ENCODE measurements at places on chromosomes 12 and 14.

DNA sequence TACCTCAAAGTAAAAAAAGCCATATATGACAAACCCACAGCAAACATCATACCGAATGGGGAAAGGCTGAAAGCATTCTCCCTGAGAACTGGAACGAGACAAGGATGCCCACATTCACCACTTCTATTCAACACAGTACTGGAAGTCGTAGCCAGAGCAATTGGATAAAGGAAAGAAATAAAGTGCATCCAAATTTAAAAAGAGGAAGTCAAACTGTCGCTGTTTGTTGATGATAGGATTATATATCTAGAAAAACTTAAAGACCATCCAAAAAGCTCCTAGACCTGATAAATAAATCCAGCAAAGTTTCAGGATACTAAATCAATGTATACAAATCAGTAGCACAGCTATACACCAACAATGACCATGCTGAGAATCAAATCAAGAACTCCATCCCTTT is 5.2 kb downstream of the NDUFA12 start:
- DNase-seq = no peak

DNA sequence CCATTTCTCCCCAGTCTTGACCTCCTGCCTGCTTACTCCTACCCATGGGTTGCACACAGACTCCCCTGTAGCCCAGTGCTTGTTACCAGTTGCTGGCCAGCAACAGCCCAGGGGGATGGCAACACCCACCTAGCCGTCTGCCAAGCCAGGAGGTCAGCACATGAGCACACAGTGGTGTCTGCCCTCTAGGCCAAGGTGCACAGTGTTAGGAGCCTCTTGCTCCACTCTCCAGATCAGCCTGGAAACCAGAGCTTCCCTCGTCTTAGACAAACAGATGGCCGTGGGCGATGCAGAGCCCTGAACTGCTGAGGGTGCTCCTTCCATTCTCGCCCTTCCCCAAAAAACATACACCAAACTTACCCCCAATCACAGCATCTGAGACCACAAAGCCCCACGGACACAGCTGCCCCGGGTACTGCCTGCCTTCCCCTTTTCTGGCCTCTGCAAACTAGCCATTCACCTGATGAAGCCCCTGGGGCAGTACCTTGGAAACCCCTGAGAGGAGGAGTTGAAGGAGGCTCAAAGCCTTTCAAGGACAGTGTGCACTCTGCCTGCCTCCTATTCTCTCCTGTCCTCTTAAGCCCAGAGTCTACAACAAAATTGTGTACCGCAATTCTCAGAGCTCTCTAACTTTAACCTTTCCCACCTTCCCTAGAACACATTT is 1.0 kb upstream of the GPD1 start:
- DNase-seq = no peak

DNA sequence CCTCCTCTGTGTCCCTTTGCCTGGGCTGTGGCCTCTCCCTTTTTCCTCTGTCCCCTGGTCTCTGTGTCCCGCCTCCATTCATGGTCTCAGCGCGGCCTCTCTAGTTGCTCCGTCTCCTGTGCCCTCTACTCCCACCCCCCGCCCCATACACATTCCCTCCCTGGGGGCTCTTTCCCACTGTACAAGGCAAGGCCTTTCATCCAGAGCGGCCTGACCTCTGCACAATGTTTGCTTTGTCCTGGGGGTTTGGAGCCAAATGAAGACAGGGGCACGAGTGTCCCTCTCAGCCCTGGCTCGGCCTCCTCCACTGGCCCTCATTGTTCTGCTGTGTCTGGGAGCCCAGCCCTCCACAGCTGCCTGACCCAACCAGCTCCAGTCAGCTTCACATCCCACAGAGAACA is 678.6 kb downstream of the BCL11B start:
- no peak for DNase-seq

DNA sequence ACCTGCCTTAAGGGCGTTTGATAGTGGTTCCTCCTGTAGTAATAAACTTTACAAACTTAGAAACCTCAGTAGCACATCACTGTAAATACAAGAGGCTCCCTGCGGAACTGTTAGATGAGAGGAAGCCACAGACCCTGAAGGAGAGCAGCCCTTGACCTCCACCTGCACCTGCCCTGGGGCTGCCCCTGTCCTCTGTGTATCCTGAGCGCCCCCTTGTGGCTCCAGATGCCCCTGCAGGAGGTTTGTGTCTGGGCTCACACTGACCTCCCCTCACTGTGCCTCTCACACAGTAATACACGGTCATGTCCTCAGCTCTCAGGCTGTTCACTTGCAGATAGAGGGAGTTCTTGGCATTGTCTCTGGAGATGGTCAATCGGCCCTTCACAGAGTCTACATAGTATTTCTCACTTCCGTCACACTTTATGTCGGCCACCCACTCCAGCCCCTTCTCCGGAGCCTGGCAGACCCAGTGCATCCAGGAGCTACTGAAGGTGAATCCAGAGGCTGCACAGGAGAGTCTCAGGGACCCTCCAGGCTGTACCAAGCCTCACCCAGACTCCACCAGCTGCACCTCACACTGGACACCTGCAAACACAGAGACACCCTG is 1059.8 kb downstream of the TMEM121 start:
- DNase-seq = no peak

- DNase-seq = no peak
Observed at GRCh38 chr12:91404441-91404840, 221.8 kb upstream of the DCN start.

GRCh38 chr12:53613821-53614220 is 12.4 kb downstream of the ATF7 start:
- no peak for DNase-seq

- no peak for DNase-seq
Observed at GRCh38 chr14:91298576-91298975, 54.1 kb upstream of the GPR68 start.

GRCh38 chr12:77821699-77822203 is 8.9 kb upstream of the NAV3 start:
- DNase-seq = no peak

GRCh38 chr12:21912318-21912717 is 28.9 kb downstream of the ABCC9 start:
- no peak for DNase-seq

DNA sequence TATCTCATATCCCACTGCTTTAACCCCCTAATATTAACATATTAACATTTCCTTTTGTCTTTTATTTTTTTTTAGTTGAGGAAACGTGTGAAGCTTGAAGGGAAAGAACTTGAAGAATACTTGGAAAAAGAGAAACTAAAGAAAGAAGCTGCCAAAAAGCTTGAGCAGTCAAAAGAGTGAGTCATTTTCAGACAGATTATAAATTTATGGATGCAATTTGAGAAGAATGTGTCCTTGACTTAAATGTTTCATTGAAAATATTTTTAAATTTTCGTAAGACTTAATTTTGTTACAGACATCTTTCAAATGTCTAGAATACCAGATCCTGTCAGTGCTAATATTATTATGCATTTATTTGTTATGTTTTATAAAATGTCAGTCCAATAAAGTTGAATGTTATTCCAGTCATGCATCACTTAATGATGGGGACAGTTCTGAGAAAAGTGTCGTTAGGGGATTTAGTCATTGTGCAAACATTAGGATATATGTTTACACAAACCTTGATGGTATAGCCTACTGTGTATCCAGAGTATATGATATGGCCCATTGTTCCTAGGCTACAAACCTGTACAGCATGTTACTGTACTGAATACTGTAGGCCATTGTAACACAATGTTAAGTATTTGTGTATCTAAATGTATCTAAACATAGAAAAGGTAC is 32.6 kb downstream of the CPSF2 start:
- no peak for DNase-seq

GRCh38 chr14:90452366-90452765 is 55.5 kb downstream of the CALM1 start:
- no peak for DNase-seq

DNA sequence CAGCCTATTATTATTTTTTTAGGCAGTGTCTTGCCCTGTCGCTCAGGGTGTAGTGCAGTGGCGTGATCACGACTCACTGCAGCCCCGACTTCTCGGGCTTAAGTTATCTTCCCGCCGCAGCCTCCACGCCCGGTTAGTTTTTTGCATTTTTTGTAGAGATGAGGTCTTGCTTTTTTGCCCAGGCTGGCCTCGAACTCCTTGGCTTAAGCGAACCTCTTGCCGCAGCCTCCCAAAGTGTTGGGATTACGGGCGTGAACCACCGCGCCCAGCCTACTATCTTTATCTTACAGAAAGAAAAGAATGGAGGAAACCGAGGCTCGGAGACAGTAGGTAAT is 507 bp upstream of the PTPN11 start:
- DNase-seq = no peak
